ENCODE measurements at places on chromosomes 5 and 9. TPM values are rescaled to one million over a fixed set of nuclear protein-coding genes. Genes with fewer than 3 reads are reported as not detected.

GRCh38 chr5:168985454-168985853 lies 315.5 kb downstream of the SLIT3 start:
- peaks cover 11% of the 10 kb centered on the region for H3K4me1 ChIP-seq
- H3K27me3 ChIP-seq, result no peaks in the 10 kb centered on the region
- no peaks in the 10 kb centered on the region for H3K36me3 ChIP-seq
- DNase-seq, result no peak
- H3K27ac ChIP-seq, result no peak overlapping the region

ELAVL2 gene
- total RNA-seq, result 0.93 TPM

GABBR2 gene
- 0.20 TPM for total RNA-seq

- peaks cover 21% of the 10 kb centered on the region for H3K4me1 ChIP-seq
- no peaks in the 10 kb centered on the region for H3K36me3 ChIP-seq
- H3K27ac ChIP-seq, result peak overlapping the region; percentile 82
- H3K27me3 ChIP-seq, result no peaks in the 10 kb centered on the region
- peak; percentile 91 for DNase-seq
These were observed 546 bp downstream of the DNAJB5 start for GRCh38 chr9:34989946-34990635.

DNA sequence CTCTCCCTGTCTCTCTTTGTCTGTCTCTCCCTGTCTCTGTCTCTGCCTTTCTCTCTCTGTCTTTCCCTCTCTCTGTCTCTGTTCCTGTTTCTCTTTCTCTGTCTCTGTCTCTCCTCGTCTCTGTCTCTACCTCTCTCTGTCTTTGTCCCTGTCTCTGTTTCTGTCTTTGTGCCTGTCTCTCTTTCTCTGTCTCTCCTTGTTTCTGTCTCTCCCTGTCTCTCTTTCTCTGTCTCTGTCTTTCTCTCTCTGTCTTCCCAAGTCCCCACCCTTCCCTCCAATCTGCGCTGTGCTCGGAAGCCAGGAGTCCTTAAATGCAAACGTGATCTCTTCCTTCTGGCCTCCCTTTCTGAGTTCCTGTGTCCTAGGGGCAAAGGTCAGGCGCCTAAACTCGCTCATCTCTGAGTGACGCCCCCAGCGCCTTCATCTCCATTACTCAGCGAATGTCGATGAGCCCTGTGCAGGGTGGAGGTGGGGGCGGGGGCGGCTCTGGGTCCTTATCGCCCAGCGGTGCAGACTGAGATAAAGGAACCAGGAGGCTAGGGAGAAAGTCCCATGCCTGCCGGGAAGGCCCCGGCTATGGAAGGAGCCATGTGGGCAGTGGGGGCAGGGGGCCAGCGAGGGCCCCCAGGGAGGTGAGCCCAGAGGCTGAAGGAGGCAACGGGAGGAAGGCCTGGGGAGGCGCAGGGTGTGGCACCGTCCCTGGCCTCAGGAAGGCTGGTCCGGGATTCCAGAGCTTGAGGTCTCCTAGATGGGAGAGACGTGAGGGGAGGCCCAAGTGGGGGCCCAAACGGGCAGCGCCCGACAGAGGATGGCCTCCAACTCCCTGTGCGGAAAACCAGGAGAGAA lies 1.5 kb upstream of the SLC6A19 start:
- H3K27ac ChIP-seq, result peak overlapping the region; percentile 47
- H3K36me3 ChIP-seq, result no peaks in the 10 kb centered on the region
- H3K27me3 ChIP-seq, result no peaks in the 10 kb centered on the region
- no peak overlapping the region for H3K4me3 ChIP-seq
- H3K4me1 ChIP-seq, result peaks cover 23% of the 10 kb centered on the region

DNA sequence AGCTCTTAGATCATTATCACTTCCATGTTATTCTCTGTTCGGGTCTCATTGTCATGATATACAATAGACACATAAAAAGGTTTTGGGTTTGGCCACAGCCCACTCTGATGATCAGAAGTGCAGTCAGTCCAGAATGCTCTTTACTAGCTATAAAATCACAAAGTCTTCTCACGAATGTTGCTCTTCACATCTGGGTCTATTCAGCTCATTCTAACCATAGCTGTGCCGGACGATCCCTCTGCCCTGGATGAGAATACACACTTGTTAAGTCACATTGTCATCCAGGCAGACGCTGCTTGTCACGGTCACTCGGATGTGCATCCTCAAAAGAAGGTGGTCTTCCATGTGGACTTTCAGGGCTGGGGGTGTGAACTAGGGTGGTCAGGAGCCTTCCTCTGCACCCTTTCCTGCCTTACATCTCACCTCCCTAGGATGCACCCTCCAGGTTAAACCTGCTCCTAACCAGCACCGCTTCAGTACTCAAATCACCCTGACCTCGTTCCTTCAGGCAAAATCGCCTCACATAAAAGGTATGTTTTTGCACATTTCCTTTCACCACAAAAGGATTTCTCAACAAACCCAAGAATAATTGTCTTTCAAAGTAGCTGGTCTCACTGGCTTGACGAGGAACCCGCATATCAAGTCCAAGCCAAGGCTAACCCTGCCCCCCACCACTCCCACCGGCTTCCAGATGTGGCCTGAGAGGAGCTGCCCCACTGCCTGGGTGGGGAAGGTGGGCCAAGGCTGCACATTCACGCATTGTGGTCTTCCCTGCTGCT lies 21.9 kb downstream of the ANKH start:
- DNase-seq, result no peak
- H3K27me3 ChIP-seq, result no peaks in the 10 kb centered on the region
- no peak overlapping the region for H3K27ac ChIP-seq
- H3K4me3 ChIP-seq, result no peak overlapping the region

- no peaks in the 10 kb centered on the region for H3K27me3 ChIP-seq
- no peak overlapping the region for H3K4me3 ChIP-seq
- H3K4me1 ChIP-seq, result peaks cover 18% of the 10 kb centered on the region
- no peak for DNase-seq
These were observed 61.8 kb downstream of the NDFIP1 start for GRCh38 chr5:142170254-142170953.

TRIP13 gene
- 9.4 TPM for total RNA-seq

DNA sequence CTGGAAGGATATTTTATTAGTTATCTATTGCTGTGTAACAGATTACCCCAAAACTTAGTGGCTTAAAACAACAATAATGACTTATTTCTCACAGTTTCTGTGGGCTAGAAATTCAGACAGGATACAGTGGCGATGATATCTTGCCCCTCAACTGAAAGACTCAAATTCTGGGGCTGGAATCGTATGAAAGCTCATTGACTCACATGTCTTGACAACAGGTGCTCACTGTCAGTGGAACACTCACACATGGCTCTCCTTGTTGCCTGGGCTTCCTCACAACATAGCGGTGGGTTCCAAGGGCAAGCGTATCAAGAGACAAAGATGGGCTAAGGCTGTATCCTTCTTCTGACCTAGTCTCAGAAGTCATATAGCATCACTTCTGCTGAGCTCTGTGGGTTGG lies 3.7 kb upstream of the GNPDA1 start:
- no peaks in the 10 kb centered on the region for H3K36me3 ChIP-seq
- no peaks in the 10 kb centered on the region for H3K27me3 ChIP-seq
- no peak for DNase-seq
- H3K4me1 ChIP-seq, result no peaks in the 10 kb centered on the region

DNA sequence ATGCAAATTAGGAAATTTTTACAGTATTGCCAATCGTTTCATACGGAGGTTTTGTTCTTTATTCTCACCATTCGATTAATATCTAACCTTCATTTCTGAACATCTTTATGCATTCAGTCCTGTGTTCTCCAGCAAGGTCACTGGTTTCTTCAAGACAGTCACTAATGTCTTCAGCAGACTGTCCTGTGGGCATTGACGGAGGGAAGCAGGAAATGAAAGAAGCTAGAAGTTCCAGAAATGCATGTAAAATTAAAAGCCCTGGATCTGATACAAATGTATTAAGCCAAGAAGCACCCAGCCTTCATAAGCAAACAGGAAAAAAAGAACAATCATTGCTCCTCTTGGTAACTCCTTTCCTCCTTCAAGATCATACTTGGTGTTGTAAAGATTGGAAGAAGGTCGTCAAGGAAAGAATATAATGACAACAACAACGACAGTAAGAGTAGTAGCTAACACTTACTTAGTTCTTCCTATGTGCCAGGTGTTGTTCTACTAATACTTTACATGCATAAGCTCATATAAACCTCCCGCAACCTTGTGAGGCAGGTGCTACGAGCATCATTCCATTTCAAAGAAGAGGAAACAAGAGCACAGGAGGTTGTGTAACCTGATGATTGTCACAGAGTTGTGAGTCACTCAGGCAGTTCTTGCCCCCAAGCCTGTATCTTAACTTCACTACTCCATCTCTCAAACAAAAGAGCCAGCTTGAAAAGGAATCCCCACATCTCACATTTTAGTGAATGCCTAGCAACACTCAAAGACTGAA lies 59.9 kb upstream of the CER1 start:
- H3K27ac ChIP-seq, result no peak overlapping the region
- H3K27me3 ChIP-seq, result no peaks in the 10 kb centered on the region
- DNase-seq, result no peak
- H3K4me1 ChIP-seq, result no peaks in the 10 kb centered on the region

DBH gene
- total RNA-seq, result not detected

- no peaks in the 10 kb centered on the region for H3K4me1 ChIP-seq
- H3K4me3 ChIP-seq, result no peak overlapping the region
- no peak for DNase-seq
- H3K27me3 ChIP-seq, result no peaks in the 10 kb centered on the region
- H3K36me3 ChIP-seq, result no peaks in the 10 kb centered on the region
- H3K27ac ChIP-seq, result no peak overlapping the region
These were observed 55.2 kb upstream of the FYB1 start for GRCh38 chr5:39274398-39275085.
